Stromal cell of bone marrow (primary cell): ENCODE measurements at places on chromosomes 6 and 20.

DNA sequence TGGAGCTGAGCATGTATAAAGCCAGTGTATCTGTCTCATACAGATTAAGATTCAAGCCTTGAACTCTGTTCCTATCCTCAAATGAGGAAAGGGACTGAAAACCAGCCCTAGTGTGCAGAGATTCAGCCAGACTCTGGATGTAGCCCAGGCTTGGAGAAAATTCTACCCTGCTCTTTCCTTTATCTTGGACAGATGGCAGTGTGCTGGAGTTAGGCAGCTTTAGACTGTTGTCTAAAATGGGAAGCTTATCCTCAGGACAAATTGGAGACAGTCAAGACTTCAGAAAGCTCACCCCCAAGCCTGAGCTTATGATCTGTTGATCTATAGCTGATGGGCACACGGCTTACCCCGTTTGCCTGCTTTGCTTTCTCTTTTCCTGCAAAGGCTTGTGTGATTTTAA is 1057.6 kb downstream of the KIF16B start:
- no peak for DNase-seq

DNA sequence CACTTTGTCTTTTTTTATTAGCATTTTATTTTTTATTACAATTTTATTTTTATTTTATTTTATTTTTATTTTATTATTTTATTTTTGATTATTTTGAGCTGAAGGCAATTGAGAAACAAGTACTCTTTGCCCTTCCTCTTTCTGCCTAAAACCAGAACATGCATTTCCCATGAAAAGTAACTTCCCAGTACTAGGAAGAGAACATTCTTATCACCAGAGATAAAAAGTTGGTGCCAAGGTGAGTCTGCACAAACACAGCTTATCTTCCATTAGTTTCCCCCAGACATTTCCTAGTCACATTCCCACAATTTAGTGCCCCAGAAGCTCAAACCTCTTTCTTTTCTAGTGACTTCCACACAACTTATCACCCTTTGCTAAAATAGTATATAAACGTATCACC is 84.8 kb downstream of the CD24 start:
- DNase-seq = no peak

DNA sequence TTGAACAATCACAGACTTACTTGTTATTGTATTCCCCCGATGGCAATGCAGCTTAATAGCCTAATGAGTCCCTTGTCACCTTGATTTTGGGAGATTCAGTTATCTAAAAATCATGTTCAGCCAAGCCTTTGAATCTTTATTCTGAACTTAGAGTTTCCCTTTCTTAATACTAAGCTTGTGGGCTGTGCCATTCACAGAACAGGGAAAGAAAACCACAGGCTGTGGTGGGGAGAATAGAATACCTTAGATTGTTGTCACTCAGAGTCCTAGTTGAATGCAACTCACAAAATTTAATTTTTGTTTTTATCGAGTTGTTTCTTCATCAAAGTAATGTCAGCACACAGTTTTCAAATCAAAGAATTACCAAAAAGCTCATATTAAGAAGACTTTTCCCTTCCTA is 37.4 kb downstream of the RFPL4B start:
- no peak for DNase-seq

DNA sequence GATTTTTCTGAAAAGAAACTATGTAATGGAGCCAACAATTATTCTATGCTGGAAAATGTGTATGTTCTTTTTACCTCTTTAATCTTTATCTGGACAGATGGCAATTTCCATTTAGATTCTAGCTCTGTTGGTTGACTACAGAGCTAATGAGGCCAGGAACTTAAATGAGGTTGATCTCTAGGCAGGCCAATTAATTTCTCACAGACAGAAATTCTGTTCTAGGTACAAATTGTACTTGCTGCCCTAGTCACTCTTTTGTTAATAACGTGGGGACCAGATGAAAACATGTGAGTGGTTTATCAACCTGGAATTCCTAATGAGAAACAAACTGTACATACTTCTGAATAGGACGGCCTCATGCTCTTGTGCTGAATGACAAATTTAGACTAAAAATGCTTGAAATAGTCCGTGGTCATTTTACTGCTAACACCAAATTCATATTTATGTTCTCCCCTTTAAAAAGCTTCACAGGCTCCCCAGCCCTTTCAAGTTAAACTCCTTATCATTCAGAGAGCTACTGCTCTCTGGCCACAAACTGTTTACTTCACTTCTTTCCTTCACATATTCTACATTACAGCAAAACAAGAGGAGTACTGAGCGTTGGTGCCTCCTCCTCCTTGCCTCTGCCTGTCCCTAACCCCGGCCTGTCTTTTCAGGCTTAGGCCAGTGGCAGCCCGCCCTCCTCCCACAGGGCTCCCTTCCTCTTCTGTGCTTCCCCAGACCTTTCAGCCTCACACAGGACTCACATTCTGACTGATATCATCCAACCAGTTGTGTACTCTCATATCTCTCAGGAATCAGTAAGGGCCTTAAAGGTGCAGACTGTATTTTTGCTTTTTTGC is 41.4 kb downstream of the DTNBP1 start:
- DNase-seq = no peak

GRCh38 chr6:130407032-130407431 is 41.2 kb downstream of the TMEM200A start:
- DNase-seq = no peak

DNA sequence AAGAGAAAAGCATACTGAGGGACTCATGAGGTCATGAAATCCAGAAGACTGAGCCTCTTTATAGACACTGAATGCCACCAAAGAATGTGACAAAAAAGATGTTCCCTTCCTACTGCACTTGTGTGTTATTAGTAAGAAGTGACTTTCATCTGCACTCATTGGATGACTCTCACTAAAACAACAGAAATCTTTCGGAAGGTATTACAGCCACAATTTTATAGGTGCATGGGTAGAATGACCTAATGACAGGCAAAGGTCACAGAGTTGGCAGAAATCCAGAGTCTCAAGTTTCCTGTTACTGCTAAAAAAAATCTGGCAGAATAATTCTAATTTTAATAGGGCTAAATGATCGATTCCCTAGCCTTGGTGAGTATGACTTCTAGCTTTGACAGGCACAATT is 13.3 kb downstream of the PKHD1 start:
- DNase-seq = no peak

GRCh38 chr20:62214067-62214466 is 6.0 kb downstream of the HRH3 start:
- no peak for DNase-seq

DNA sequence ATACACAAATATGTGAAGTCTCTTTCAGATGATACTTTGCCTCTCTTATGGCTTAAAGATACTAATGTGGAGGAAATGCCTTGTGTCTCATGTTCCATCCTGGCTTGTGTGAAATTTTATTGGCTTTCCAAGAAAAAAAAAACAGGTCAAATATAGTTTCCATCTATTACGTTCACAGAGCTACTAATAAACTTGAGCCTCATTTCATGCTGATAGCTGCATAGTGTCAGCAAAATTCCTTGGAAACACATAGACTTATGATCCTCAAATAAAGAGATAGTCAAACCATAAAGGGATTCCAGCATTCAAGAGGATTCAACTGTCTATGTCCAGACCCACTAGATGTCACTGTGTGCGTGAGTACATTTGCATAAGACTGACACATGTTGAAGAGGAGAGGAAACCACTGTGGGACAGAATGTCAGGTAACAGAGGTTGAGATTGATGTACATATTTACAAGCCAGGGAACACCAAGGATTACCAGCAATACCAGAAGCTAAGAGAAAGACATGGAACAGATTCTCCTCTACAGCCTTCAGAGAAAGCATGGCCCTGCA is 266.6 kb downstream of the COL12A1 start:
- no peak for DNase-seq

- no peak for DNase-seq
These were observed 890.3 kb downstream of the C6orf118 start for GRCh38 chr6:164419099-164419498.

DNA sequence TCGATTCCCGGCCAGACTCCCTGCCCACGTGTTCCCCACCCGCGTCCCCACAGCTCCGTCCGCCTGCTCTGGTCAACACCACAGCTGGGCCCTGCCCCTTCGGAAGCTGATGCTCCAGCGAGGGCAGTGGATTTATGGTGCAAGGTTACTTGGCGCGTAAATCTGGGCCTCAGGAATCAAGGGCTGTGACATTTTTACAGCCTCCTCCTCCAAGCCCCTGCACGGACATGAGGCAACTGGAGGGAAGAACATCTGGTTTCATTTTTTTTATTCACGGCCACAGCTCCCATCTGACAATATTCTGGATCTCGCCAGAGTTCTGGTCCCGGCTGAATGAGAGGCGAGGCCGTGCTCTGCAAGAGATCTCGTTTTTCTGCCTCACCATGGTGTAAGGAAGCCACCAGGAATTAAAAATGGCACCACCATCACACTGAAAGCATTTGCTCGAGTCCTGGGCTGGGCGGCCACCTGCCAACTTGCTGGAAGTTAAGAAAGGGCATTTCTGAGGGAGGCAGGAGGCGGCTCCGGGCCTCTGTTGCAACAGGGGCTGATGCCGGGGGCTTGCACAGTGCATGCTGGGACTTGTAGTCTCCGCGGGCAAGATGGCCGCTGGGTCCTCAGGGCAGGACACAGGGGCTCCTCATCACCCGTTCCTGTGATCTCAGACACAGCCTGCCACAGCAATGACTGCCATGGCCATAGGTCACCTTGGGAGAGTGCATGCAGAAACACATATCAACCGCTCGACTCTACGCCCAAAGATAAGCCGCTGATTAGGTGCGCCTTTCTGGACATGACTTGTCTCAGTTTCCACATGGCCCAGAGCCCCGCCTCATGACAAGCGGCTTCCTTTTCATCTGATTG is 148.5 kb downstream of the LY86 start:
- DNase-seq = no peak

DNA sequence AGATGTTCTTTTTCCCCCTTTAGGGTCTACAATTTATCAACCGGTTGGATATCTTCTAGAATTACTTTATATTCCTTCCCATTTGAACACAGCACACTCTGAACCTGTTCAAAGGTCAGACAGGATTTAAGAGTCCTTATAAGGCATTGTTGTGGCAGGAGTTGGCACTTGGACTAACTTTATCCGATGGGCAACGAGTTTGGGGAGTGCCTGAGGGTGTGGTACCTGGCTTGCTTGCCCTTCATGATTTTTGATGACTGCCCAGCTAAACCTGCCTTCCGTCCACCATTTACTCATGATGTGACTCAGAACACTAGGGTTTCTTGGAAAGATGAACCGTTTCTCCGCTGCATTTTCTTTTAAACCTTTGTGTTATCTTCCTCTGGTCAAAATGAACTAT is 285.2 kb downstream of the FOXC1 start:
- no peak for DNase-seq

DNA sequence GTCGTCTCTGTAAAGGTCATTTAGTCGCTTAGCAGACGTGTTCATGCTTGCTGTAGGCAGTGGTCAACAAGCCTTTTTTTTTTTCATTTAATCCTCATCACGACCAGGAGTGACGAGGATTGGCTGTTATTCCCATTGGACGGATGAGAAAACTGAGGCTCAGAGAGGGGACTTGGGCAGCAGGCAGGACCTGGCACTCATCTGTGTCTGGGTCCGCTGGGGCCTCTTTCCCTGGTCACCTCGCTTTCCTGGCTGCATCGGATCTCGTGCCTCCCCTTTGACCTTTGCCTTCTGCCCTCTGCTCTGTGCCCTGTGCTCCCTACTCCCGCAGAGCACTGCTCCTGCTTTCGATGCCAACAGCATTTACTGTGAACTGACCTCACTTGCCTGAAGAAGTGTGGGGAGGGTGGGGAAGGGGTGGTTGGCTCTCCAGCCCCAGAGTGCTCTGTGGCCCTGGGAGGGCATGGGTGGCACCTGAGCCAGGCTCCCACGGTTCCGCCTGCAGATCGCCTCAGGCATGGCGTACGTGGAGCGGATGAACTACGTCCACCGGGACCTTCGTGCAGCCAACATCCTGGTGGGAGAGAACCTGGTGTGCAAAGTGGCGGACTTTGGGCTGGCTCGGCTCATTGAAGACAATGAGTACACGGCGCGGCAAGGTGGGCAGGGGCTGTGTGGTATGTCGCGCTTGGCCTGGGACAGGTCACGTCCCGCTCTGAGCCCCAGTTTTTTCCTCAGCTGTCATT is 56.2 kb downstream of the SRC start:
- no peak for DNase-seq
